Fibroblast of mammary gland (primary cell): ENCODE measurements at places on chromosomes 6 and 20.

GRCh38 chr6:71420693-71421328 lies 132.2 kb downstream of the OGFRL1 start:
- peak; percentile 94 for DNase-seq

DNA sequence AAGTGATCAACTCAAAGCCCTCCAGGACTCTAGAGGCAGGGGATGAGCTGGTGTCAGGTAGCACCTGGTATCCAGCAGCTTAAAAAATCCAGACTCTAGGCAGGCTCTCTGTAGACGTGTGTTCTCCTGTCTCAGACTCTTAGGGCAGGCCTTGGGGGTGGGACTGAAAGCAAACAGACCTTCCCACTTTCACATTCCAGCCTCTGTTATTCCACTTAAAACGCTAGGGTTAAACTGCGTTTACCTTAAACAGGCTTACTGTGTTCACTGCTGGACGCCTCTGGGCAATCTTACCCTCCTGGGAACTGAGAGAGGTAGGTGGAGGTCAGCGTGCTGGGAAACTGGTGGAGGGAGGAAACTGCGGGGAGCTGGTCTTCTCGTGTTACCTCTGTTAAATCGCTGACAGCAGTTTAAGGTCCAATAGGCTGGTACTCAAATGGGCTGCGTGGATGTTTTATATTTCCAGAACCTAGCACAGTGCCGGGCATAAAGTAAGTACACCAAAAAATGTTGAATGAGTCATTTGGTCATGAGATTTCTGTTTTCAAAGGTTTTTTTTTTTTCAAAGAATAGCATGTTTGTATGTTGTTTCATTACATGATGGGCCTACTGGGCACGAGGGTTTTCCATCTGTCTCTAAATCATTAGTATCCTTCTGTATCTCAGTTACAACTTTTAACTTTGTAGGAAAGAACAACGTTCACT lies at the start of gene GCNT2:
Gene GCNT2 (plus strand): TSS at position 248 of the 705 bp plus-strand sequence. CDS start 7,561 bp downstream, outside the sequence.
- no peak for DNase-seq

GRCh38 chr6:22784601-22785410 lies 215.4 kb downstream of the HDGFL1 start:
- DNase-seq = no peak

- no peak for DNase-seq
Observed at GRCh38 chr6:140663094-140663493, 1288.6 kb upstream of the CITED2 start.

DNA sequence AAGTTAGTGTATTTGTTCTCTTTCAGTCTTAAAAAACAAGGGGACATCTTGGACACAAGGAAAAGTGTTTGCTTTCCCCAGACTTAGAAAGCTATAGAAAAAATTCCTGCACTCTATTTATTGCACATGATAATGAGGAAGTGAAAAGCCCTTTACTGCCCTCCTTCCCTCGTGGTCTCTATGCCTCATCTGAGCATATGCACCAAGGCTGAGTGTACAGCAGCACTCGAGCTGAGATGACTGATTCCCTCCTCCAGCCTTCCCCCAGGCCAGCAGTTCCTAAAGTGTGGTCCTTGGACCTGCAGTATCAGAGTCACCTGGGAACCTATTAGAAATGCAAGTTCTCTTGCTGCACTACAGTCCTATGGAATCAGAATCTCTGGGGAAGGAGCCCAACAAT lies 14.3 kb upstream of the LAMP5 start:
- peak; percentile 23 for DNase-seq

GRCh38 chr6:147255948-147256674 lies 51.9 kb downstream of the STXBP5 start:
- DNase-seq = no peak

- no peak for DNase-seq
Observed at GRCh38 chr6:8530785-8531435, 95.6 kb upstream of the SLC35B3 start.

DNA sequence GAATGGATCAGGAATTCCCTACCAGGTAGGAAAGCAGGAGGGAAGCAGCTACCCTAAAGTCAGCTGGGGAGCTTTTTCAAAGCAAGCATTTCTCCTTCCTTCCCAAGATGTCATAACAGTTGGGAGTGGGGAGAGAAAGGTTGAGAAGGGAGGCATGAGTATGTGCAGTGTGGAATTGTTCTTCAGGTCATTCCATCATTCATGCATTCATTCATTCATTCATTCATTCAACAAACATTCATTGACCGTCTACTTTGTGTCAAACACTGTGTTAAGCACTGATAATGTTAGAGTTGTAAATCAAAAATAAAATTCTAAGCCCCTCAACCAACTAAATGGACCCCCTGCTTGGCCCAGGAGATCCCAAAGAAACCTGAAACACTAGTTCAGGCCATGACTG lies 49.2 kb upstream of the FAM184A start:
- DNase-seq = no peak

- no peak for DNase-seq
Observed at GRCh38 chr6:15653581-15653980, 9.2 kb downstream of the DTNBP1 start.

- DNase-seq = no peak
Observed at GRCh38 chr6:30879684-30880427, 4.5 kb upstream of the DDR1 start.

GRCh38 chr6:27332692-27333641 lies 20.9 kb upstream of the POM121L2 start:
- DNase-seq = peak; percentile 80

DNA sequence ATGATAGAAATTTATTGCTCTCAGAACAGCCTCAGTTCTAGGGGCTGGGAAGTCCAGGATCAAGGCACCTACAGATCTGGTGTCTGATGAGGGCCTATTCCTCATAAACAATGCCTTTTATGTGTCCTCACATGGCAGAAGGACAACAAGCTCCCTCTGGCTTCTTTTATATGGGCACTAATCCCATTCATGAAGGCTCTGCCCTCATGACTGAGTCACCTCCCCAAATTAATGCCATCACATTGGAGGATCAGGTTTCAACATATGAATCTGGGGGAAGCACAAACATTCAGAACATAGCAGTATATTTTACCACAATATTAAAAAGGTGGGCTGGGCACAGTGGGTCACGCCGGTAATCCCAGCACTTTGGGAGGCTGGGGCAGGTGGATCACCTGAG lies 58.5 kb upstream of the CCN6 start:
- peak; percentile 78 for DNase-seq

- DNase-seq = no peak
Observed at GRCh38 chr20:53825282-53825681, 231.6 kb upstream of the ZNF217 start.

DNA sequence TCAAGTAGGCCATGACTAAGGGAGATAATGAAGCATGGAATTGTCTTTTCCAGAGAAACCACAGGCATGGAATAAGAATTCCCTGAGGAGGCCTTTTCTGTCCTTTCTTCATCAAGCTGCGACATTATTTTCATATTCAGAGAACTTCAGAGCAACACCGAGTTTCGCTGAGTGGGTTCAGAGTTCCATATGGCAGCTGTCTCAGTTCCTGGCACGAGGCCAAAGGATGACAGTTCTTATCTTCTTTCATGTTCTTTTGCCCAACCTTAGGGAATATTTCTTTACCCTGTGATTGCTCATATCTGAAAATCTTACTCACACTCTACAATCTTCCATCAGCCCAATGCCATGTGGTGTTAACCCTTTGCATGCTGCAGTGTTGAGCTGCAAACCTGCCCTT lies 135.3 kb upstream of the BMP2 start:
- DNase-seq = peak; percentile 15

DNA sequence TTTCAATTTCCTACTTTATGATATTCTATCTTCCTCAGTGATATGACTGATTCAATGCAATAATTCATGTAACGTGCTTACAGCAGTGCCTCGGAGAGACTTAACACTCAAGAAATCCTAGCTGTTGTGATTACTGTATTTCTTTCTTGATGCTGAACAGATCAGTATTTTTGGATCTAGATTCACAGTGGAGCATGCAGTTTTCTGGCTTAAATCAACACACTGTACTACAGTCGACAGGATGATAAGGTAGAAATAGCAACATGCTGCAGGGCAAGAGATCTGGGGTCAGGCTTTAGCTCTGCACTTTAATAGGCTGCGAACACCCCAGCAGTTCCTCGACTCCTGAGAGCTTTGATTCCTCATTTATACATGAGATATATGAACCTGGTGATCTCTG lies 161.0 kb downstream of the AIG1 start:
- DNase-seq = no peak

GRCh38 chr6:93163146-93163545 lies 256.2 kb downstream of the EPHA7 start:
- no peak for DNase-seq

DNA sequence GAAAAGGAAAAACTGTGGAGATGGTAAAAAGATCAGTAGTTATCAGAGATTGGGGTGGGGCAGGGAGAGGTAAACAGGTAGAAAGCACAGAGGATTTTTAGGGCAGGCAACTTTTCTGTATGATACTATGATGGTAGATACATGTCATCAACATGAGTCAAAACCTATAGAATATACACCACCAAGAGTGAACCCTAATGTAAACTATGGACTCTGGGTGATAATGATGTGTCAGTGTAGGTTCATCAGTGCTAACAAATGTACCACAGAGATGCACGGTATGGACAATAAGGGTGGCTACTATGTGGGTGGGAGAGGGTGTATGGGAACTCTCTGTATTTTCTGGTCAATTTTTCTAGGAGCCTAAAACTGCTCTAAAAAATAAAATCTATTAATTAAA lies 18.5 kb downstream of the PACSIN1 start:
- no peak for DNase-seq

- DNase-seq = no peak
Observed at GRCh38 chr20:44596876-44597275, 14.5 kb downstream of the PKIG start.

- DNase-seq = peak; percentile 35
Observed at GRCh38 chr6:42449917-42450476, 1.7 kb downstream of the TRERF1 start.

- DNase-seq = no peak
Observed at GRCh38 chr6:150753371-150754064, 112.0 kb upstream of the MTHFD1L start.

GRCh38 chr6:144607998-144608735 lies 323.0 kb downstream of the UTRN start:
- DNase-seq = no peak

DNA sequence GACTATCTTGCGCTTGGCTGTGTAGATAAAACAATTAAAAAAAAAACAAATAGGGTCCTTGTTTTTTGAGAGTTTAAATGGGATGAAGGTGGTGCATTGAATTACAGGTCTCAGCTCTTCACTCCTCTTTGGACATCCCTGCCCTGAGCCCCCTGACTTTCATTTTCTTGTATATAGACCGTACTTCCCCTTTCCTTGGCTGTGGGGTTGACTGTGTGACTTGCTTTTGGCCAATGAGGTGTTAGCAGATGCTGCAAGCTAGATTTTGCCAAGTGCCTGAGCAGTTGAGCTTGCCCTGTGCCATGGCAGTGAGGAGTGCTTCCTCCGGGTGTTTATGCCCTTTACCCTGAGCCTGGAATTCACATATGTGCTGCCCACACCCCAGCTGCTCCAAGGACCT lies 386.1 kb upstream of the ZFP64 start:
- no peak for DNase-seq

DNA sequence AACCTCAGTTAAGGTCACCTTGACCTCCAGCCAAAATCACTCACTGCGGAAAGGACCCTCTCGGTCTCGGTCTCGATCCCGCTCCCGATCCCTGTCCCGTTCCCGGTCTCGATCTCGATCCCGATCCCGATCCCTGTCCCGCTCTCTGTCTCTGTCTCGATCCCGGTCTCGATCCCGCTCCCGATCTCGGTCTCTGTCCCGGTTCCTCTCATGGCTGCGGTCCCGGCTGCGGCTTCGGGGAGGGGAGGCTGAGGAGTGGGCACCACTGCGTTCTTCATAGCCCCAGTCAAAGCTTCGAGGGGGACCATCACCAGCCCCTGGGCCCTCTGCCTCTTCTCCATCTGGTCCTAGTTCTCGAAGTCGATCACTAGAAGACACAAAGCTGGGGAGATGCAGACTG lies 4.3 kb downstream of the NELFE start:
- DNase-seq = no peak

GRCh38 chr6:165298402-165298801 lies 11.0 kb downstream of the C6orf118 start:
- DNase-seq = no peak

GRCh38 chr20:62804021-62804626 lies 511 bp upstream of the OGFR start:
- DNase-seq = no peak

GRCh38 chr6:167122827-167123657 lies at the start of gene CCR6:
Gene CCR6, plus strand, starts transcription at chr6:167123096. Its CDS starts 13,039 bp downstream, at chr6:167136135.
- DNase-seq = no peak

DNA sequence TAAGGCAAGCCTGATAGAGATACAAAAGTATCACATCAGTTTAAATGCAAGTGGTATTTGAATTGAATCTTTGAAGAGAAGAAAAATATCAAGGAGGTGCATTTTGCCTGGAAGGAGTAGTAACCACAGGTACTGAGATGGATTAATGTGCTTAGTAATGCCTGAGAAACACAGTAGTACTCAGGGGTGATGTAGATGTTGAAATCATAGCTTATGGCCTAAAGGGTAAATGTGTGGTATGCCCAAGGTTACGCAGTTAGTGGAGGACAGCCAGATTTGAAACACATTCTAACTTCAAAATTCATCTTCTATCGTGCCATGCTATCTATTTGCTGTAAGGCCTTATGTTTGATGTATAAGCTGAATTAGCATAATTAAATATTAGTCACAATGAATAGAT lies 55.9 kb downstream of the STXBP5 start:
- no peak for DNase-seq

- peak; percentile 68 for DNase-seq
Observed at GRCh38 chr6:73394577-73395354, at the start of gene DDX43. Gene DDX43, plus strand, starts transcription at chr6:73394828. Its CDS starts 78 bp downstream, at chr6:73394906.

- no peak for DNase-seq
Observed at GRCh38 chr20:63125838-63126601, 89.9 kb downstream of the YTHDF1 start.

- DNase-seq = peak; percentile 14
Observed at GRCh38 chr20:51529081-51529681, 13.3 kb downstream of the NFATC2 start.

DNA sequence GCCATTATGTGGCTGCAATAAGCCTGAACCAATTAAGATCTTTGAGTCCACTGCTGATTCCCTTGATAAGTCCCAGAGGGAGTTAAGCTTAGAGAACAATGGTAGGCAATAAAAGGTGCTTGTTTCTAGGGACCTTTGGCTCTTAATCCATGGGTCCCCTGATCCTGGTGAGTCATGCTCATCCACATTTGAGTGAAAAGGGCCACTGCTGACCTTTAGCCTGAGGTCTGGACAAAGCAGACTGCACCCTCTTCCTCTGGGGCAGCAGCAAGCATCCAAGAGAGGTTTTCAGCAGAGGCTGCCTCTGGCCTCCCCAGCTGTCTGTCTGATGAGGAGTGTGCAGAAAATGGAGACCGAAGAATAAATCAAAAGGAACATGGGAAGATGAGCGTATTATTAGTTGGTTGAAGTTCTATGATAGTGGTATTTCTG lies 16.1 kb upstream of the SCGN start:
- DNase-seq = no peak

DNA sequence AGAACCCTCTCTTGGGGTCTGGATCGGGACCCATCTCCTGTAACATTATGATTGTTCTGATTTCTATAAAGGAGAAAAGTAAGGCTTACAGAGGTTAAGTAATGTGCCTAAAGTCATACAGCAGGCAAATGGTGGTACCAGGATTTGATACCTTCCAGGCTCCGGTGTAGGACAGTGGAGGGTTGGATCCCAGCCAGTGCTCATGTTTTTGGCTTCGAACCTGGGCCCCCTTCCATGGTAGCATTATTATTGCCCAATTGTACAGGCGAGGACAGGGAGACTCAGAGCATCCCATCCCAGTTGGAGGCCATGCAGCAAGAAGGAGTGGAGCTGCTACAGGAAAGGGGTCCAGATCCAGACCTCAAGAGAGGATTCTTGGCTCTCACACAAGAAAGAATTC lies 202.7 kb downstream of the TFAP2C start:
- no peak for DNase-seq
